ENCODE measurements at places on chromosomes 1 and 21.

DNA sequence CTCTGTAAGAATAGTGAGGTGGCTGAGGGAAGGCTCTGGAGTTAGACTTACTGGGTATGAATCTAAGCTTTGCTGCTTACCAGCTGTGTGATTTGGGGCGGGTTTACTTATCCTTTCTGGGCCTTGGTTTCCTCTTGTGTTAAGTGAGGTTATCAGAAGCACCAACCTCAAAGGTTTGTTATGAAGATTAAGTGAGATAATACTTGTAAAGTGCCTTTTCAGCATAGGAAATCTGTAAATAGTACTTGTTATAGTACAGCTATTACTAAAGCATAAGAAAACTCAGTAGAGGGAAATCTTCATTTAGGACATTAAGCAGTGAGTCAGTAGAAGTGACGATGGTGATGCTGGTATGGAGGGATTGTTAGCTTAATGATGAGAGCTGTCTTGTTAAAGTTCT is 12.1 kb downstream of the HHAT start:
- DNase-seq = no peak

DNA sequence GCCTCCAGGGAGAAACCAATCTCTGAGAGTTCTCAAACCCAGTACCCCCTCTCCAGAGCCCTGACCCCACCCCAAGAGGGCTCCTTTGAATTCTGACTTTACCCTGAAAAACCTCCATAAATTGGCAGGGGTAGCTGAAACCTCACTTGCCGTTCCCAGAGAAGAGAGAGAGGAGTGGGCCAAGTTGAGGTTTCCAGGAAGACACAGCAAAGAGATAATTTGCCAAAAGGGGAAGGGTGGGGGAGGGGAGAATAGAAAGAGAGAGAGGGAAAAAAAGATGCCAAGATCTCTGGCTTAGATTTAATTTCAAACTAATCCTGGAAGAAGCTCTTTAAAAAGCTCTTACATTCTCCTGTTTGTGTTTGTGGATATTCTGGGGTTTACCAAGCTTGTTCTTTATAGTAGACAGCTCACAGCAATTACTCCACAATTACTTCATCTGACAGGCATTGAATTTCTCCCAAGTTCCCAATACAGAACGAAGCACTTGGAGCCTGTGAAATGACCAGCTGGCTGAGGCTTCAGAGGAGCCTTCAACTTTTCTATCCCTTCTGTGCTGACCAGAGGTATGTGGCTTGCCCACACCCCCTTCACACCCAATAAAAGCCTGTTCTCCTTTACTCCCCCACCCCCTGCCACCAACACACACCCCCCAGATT is 1.1 kb upstream of the GRHL3 start:
- DNase-seq = no peak

DNA sequence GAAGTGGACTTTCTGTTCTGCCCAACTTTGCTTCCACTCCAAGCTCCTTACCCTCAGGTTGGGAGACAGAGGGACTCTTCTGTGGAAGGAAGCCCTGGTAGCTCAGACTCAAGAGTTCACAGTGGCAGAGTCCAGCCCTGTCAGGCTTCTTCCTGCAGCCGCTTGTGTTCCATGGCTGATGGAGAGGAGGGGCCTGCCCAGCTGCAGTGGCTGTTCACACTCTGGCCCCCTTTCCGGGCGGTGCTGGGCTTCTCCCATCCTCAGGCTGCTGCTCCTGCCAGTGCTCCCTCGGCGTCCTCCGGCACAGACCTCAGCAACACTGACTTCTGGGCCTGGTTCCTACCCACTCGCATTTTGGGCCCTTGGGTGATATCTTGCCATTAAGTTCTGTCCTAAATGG is 4.0 kb downstream of the KRTAP10-1 start:
- DNase-seq = peak; percentile 8

DNA sequence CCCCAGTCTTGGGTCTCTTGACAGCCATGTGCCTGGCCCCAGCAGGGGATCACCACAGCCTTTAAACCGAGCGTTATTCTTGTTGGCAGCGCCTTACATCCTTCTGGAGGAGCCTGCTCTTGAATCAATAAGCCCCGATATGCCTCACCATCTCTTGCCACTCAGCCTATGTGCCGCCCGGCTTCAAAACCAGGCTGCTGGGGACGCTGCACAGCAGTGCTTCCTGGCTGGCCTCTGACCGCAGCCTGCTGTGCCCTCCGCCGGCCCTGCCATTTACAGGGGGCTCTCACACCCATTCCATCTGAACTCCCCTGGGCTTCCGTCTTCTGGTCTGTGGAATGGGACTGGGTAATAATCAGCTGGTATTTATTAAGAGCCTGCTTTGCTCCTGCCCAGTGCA is 3.0 kb upstream of the PEX10 start:
- no peak for DNase-seq

GRCh38 chr1:2891923-2892448 is 90.5 kb upstream of the TTC34 start:
- no peak for DNase-seq
